Stomach (tissue), 19 donors: ENCODE measurements at places on chromosomes 7 and 10. TPM values are rescaled to one million over a fixed set of nuclear protein-coding genes. Genes with fewer than 3 reads are reported as not detected.

- H3K27me3 ChIP-seq: no peaks in the 10 kb centered on the region
- H3K36me3 ChIP-seq: no peaks in the 10 kb centered on the region
- H3K4me1 ChIP-seq: peaks cover 12% of the 10 kb centered on the region
Measured at GRCh38 chr7:36088966-36089365, 64.1 kb upstream of the EEPD1 start.

GRCh38 chr7:77727527-77727926 is 31.3 kb downstream of the RSBN1L start:
- H3K4me3 ChIP-seq: no peak overlapping the region
- no peaks in the 10 kb centered on the region for H3K27me3 ChIP-seq
- DNase-seq: peak; percentile 12
- H3K4me1 ChIP-seq: peaks cover 66% of the 10 kb centered on the region
- no peaks in the 10 kb centered on the region for H3K36me3 ChIP-seq

DNA sequence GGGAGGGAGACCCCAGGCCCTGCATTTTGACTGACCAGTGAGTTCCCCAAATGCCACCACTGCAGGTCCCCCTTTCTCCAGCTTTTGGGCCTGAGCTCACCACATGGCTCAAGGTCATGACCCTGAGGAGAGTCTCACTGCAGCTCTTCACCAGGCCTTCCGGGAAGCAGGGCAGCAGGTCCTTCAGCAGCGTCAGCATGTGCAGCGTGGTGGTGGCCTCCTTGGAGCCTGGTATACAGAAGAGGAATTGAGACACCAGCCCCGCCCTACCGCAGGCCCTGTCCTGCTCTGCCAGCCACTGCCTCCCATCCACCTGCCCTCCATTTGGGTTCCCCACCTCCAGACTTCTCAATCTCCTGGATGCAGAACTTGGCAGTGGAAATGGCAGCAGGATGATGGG is 13.0 kb downstream of the RRP12 start:
- peaks cover 100% of the 10 kb centered on the region for H3K36me3 ChIP-seq
- no peaks in the 10 kb centered on the region for H3K27me3 ChIP-seq
- no peaks in the 10 kb centered on the region for H3K4me1 ChIP-seq
- no peak for DNase-seq
- H3K4me3 ChIP-seq: no peak overlapping the region

DNA sequence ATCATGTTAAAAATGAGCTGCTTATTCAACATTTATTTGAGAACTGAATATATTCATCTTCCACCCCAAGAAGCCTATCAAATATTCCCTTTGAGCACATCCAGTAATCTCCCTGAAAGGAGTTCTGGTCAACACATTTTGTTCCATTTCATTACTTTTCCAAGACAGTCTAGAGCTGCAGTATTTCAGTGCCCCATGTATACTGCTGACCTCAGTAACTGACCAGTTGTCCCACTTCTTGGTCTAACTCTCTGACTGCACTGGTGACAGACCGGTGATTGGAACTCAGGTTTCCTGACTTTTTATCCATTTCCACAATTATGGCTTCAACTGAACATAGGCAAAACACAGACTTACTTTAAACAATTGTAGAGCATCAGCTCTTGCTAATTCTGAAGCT is 206.8 kb upstream of the NPSR1 start:
- no peak overlapping the region for H3K27ac ChIP-seq
- H3K4me1 ChIP-seq: no peaks in the 10 kb centered on the region
- H3K27me3 ChIP-seq: no peaks in the 10 kb centered on the region
- H3K36me3 ChIP-seq: no peaks in the 10 kb centered on the region
- DNase-seq: no peak

GPR15LG gene
- not detected for total RNA-seq

GRCh38 chr7:105209433-105209832 is 179.3 kb downstream of the SRPK2 start:
- no peaks in the 10 kb centered on the region for H3K27me3 ChIP-seq
- H3K36me3 ChIP-seq: no peaks in the 10 kb centered on the region
- H3K27ac ChIP-seq: no peak overlapping the region
- DNase-seq: no peak

LZTS2 gene
- total RNA-seq: 41.2 TPM

HIPK2 gene
- total RNA-seq: 60.7 TPM

- H3K4me3 ChIP-seq: no peak overlapping the region
- H3K27me3 ChIP-seq: peaks cover 5% of the 10 kb centered on the region
- H3K4me1 ChIP-seq: peaks cover 17% of the 10 kb centered on the region
- no peak overlapping the region for H3K27ac ChIP-seq
Measured at GRCh38 chr10:71393841-71394475, 2.8 kb upstream of the CDH23 start.

- no peak overlapping the region for H3K4me3 ChIP-seq
- peak overlapping the region; percentile 72 for H3K27ac ChIP-seq
- no peaks in the 10 kb centered on the region for H3K36me3 ChIP-seq
Measured at GRCh38 chr7:29375641-29376562, 181.3 kb downstream of the CHN2 start.

- DNase-seq: peak; percentile 20
- no peaks in the 10 kb centered on the region for H3K27me3 ChIP-seq
- H3K4me1 ChIP-seq: no peaks in the 10 kb centered on the region
- no peak overlapping the region for H3K27ac ChIP-seq
- H3K4me3 ChIP-seq: no peak overlapping the region
Measured at GRCh38 chr7:13898957-13899670, 90.4 kb downstream of the ETV1 start.
